NCI-H774 (cell line): ENCODE measurements at places on chromosomes 5 and 9.

DNA sequence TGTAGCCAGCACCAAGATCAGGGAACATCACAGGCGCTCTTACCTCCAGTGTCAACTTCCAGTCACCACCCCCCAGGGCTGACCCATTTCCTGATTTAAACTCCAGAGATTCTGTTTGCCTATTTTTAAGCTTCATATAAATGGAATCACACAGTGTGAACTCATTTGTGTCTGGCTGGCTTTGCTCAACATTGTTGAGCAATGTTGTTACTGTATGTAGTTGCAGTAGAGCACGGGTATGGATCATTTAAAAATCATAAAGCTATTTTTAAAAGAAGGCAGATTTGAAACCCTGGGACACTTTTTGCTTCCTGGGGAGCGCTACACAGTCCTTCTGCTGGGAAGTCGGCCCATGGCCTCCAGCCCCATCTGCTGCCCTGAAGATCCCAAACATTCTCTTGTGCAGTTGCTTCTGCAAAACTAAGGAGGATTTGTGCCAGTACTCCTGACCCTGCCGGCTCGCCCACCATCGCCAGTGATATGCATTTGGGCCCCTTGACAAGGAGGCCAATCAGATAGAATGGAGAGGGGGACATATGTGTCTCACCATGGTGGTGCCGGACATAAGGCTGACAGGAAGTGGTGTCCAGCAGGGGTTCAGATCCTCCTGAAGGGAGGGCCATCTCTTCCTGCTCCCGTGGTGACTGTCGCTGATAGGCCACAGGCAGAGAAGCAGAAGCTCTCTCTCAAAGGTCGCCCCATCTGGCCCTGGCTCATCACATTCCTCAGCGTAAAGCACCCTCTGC is 13.3 kb downstream of the DCANP1 start:
- no peak for DNase-seq

GRCh38 chr9:138105561-138106505 is 228.3 kb downstream of the CACNA1B start:
- DNase-seq = no peak

- no peak for DNase-seq
Measured at GRCh38 chr5:27733237-27733636, 694.9 kb upstream of the CDH9 start.

DNA sequence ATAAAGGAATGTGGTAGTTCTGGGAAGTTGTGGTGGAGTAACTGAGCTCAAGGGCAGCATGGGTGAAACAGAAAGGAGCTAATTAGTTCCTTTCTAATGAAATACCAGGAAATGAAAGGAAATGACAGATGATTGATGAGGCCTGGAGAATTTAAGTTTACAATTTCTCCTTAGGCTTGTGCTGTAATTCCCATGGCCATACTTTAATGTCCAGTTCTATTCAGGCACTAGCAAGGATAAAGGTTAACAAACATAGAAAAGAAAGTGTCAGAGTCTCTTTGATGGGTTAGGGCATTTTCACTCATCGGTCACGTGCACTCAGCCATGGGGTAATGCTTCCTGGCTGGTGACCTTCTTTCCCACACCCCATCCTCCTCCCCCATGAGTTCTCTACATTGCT is 70.3 kb downstream of the CTSL start:
- DNase-seq = no peak

DNA sequence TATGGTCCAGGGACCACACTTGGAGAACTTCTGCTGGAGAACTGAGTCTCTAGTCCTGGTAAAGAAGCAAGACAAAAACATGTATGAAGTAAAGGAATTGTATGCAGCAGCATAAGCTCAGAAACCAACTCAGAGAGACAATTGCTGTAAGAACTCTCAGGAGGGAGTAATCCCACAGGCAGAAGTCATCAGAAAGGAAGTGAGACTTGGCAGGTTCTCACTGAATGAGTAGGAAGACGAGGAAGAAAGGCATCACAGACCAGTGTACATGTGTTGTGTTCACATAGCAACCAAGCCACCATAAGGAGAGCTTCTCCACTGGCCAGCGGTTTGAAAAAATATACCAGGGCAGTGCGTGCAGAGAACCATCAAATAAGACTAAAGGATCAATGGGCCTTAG is 57.9 kb upstream of the FST start:
- no peak for DNase-seq

- DNase-seq = no peak
Measured at GRCh38 chr9:101652601-101653175, 57.9 kb upstream of the PPP3R2 start.

GRCh38 chr5:124742983-124743601 is 3.3 kb downstream of the ZNF608 start:
- DNase-seq = no peak

DNA sequence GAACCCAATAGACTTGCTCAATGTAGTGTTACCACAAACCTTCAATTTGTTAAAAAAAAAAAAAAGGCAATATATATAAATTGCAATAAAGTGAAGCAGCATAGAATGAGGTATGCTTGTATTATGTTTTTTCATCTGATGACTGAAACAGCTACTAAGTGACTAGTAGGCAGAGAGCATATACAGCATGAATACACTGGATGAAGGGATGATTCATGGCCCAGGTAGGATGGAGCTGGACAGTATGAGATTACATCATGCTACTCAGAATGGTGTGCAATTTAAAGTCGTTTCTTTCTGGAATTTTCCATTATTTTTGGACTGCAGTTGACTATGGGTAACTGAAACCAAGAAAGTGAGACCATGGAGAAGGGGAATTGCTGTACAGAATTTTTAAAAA is 161.2 kb downstream of the GNA14 start:
- DNase-seq = no peak

DNA sequence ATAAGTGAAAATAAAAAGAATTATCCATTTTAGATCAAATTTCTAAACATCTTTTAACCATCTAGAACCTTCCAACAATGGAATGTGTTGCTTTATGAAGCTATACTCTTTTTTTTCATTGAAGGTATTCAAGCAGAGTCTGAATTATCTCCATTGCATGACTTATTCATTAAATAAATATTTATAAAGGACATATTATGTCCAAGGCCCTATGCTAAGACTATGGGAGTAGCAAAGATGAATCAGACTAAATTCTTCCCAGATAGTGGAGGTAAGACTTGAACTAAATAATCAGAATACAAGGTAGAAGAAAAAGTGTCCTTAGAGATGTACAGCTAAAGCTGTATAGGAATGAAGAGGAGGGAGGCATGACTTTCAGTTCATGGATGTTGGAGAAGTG is 215.5 kb upstream of the RGMB start:
- DNase-seq = no peak

DNA sequence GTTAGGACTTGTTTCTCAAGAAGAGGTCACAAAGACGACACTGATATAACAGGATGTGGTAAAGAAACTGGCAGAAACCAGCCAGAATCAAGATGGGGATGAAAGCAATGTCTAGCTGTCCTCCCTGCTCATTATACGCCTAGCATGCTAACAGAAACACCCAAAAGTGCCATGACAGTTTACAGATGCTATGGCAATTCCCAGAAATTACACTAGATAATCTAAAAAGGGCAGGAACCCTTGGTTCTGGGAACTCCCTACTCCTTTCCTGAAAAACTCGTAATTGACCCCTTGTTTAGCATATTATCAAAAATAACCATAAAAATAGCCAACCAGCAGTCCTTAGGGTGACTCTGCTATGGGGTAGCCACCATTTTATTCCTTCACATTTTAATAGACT is 10.9 kb upstream of the MRPS30 start:
- DNase-seq = no peak

DNA sequence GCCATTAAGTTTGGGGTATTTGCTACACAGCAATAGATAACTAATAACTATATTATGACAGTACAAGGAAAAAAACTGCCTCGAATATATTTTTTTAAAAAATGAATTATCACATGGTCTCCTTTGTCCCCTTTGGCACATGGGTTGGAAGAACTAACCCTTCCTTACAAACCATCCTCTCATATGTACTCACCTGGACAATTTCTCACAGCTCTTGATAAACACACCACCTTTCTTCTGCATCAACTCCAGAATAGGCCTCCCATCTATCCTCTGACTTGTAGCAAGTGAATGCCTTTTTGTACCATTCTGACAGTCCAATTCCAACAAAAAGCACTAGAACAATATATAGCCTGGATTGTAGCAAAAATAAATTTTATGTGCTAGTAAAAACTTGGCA is 78.7 kb upstream of the LARP1 start:
- no peak for DNase-seq

GRCh38 chr5:172345881-172346280 is 62.3 kb upstream of the UBTD2 start:
- DNase-seq = no peak

- no peak for DNase-seq
Measured at GRCh38 chr5:113250341-113250953, 184.3 kb downstream of the TSSK1B start.

GRCh38 chr9:38263532-38263931 is 129.0 kb upstream of the ALDH1B1 start:
- no peak for DNase-seq

DNA sequence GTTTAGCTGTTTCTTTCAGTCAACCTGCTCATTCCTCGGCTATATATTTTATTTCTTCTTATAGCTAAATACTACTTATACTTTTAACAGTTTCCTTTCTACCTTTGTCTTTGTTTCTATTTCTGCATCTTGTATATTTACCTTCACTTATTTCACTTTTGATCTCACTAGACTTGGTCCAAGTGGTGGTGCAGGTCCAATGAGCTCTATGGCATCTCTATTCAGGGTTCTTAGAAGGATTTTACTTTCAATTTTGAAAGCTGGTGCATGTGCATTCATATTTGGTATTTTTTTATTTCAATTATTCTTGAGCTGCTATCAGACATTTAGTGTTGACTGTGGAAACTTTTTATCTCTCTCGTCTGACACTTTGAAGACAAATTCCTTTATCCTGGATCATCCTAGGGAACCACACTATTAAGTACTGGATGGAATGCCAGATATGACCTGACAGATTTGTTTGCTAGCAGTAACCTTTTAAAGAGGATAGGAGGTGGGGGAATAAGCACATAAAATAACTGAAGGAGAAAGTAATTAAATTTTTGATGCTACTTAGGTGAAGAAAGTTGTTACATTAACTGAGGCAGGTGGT is 123.1 kb upstream of the PJA2 start:
- DNase-seq = no peak

DNA sequence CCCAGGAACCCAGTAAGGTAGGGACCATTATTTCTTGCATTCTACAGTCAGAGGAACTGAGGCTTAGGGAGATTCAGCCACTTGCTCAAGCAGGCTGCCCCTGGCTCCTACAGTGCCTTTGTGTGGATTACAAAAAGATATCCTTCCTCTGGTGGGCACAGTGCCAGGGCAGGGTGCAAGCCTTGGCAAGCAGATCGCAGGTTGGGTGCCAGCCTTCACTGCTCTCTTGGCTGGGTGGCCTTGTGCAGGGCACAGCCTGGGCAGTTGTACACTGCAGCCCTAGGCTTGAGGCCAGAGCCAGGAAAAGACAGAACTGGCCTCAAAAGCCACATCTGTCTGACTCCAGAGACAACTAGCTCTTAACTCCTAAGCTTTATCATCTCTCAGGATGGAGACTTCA is 15.0 kb downstream of the DOCK2 start:
- DNase-seq = no peak

DNA sequence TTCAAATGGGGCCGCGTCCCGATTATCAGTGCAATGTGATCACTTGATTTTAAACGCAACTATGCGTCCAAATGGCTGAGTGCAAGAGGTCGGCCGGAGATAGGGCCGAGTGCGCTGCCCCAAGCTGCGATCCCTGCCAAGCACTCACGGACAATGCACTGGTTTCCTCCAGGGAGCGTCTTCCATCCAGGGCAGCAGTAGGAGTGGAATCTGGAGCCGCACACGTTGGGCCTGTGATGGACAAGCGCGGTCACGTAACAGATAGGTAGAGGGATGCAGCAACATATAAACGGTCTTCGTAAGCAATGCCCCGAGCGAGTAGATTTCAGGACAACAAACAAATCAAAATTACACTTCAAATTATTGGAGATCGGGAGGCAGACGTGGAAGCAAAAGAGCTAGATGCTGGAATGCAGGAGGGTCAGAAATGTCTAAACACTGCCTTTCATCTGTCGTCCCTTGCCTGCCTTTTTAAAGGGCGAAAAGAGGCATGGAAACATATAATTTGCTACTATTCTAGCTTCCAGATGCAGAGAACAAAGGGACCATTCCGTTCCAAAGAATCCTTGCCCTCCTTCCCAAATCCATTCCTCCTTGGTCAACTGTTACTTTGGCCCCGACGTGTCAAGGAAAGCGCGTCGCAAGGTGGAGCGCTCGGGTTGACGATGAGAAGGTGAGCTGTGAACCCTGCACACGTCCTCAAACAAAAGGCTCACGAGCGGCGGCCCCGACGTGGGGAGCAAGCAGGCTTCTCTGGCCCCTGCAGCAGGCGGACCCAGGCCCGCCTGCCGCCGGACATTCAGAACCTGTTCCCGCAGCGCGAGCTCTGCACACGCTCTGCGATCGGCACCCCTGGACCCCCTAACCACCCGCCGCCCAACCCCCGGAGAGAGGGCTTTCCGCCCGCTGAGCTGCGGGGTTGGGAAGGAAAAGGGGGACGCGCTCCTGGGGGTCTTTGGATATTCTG is 1.5 kb downstream of the FBN2 start:
- peak; percentile 3 for DNase-seq

GRCh38 chr5:159515909-159516415 is 185.7 kb upstream of the IL12B start:
- DNase-seq = peak; percentile 16

DNA sequence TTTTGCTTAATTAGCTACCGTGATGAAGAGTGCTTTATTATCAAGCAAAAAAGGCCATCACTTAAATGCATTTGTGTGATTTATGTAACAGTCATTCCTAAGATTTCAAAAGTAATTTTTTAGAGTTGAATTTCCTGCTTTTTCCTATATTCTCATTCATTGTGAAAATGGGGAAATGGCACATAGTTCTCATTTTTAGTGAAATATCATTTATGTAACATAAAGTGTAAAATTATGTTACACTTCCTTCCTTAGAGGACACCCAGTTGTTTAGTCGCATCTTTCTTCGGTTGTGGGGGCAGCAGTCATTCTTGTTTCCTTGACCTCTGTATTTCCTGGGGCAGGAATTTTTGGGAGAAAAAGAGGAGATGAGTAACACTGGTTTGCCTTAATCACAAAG is 142.8 kb downstream of the MAST4 start:
- no peak for DNase-seq

GRCh38 chr9:95458666-95459065 is 58.1 kb downstream of the PTCH1 start:
- no peak for DNase-seq

GRCh38 chr5:64229163-64229774 is 63.6 kb downstream of the RNF180 start:
- DNase-seq = peak; percentile 26

DNA sequence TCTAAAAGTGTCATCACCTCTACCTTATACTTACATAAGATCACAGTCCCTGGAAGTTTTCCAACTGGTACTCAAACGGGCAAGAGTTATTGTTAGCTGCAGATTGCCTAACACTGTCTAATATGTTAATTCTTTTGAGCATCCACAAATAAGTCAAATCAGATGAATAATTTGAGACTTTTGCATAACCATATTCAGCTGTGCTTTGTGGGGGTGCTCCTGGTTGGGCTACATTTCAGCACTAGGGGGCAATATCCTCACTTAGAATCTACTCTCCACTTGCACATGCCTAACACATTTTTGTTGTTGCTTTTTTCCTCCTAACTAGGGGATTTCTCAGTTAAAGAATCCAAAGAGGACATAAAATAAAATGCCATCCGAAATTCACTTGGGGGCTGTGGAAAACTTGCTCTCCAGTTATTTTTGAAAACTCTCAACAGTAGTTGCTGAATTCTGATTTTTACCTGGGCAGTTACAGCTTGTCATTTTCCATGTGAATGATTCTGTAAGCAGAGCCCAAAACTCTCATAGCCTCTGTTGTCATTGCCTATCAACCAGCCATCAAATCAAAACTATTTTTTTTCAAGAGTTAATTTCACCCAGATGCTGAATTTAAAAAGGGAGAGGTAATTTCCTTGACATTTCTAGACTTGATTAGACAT is 71.5 kb downstream of the TRIM36 start:
- DNase-seq = no peak
